NCI-H526 treated with DMSO at 0.1 percent for 48 hours (cell line): ENCODE measurements at places on chromosomes 1 and 21.

DNA sequence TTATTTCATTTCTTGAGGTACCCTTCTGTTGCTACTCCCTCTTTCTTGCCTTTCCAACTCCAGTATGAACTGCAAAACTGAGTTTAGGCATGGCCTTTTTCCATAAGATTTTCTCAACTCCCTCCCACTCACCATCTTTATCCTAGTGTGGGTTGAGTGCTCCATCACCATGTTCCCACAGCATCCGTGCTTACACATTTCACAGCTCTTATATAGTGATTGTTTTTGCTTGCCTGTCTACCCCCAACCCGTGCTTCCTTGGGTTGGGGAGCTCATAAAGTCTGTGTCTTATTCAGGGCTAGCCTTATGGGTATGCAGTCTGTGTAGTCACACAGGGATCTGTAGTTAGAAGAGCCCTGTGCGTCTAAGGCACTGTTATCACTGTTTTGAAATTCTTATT lies 68.2 kb upstream of the CCDC190 start:
- no peak for DNase-seq

DNA sequence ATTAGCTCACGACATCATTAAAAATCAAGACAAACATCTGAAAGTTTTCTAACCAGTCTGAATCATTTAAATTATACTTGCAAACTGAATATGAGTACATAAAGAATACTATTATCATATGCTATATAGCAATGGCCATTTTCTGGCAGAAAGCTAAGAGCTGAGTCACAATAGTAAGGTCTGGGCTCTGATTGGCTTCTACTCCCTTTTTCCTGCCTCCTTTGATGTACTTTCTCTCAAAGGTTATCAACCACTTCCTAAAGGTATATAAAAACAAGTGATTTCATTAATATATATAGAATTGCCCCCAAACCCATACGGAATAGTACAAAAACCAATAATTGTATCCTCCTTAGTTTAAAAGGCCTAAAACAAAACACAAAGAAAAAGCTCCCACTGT lies 7.0 kb downstream of the KCNA3 start:
- no peak for DNase-seq

- no peak for DNase-seq
Measured at GRCh38 chr1:223374064-223374610, 10.2 kb upstream of the SUSD4 start.

DNA sequence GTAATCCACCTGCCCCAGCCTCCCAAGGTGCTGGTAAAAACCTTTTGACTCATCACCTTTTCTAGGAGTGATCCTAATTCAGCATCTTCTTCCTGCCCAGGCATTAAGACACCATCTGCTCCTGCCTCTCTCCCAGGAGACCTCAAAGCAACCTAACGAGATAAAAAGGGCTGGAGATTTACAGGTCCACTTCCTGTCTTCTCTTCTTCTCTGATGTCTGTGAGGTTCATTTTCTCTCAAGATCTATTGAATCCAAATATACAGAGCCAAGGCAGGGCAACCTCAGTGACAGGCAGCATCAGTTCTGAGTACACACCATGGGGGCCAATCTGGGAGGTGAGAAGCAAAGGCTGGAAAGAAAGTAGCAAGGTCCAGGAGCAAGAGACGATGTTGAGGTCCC lies 219.4 kb downstream of the SETD4 start:
- no peak for DNase-seq

GRCh38 chr1:174988986-174989385 lies 10.8 kb upstream of the CACYBP start:
- no peak for DNase-seq

DNA sequence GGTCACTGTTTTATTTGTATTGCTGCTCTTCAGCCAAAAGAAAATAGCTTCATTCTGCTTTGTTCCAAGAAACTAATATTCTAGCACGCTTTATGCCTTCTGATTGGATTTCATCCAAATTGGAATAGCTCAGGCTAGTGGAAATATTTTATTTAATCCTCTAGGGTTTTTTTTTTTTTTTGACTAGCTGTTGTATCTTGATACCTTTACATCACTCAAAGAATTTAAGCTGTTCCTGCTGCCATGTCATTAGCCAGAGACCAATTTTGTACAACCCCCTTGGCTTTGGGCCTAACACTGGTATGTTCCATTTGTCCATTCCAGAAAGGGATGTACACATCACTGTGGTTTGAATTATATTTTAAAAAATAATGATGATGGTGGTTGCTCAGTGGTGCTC lies 103.0 kb downstream of the DISC1 start:
- DNase-seq: no peak

DNA sequence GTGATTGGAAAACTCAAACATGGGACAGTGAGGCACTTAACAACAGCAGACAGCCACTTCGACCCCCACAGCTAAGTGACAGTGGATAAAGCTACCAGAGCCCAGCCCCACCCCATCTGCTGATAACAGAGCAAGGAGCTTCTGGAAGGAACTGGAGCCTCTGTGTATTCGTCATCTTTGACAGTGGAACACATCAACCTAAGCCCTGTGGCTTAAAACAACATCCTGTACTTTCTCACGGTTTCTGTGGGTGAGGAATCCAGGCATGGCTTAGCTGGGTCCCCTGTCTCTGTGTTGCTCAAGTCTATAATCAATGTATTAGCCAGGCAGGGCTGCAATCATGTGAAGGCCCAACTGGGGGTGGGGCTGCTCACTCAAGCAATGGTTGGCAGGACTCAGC lies 18.4 kb upstream of the SIPA1L2 start:
- no peak for DNase-seq

GRCh38 chr1:246794828-246795671 lies 70.8 kb downstream of the SCCPDH start:
- DNase-seq: no peak

DNA sequence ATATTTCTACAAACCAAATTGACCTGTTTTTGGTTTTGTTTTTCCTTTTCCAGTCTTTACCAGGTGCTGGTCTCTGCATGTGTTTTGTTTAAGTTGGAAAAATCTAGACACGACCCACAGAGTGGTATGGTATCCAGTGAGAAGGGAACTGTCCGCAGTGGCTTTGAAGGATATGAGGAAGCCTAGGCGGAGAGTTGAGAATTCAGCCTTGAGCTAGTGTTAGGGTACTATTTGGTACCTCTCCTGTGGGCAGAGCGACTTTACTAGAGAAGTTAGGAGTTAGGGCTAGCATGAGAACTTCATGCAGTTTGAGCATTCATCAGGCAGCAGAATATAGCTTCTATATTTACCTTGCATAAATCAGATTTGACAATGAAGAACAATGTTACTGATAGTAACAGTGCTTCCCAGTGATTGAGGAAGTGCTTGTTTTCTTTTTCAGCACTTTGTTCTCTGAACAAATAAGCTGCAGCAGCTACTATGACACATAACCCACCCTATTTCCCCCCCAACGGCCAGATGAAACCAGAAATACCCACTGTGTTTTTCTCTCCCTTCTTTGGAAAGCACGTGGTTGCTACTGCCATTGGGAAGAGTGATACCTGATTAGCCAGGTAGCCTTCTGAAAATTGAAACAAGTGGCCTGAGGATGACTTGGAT lies 19.0 kb downstream of the MRPS6 start:
- DNase-seq: no peak

GRCh38 chr1:117967477-117967876 lies 37.9 kb downstream of the WDR3 start:
- no peak for DNase-seq

- DNase-seq: no peak
Measured at GRCh38 chr1:53627666-53628065, 111.3 kb downstream of the GLIS1 start.

GRCh38 chr1:153415850-153416570 lies at the start of gene S100A7A:
S100A7A (plus strand) TSS chr1:153416520; CDS start chr1:153418083, 1,563 bp downstream.
- DNase-seq: no peak

- DNase-seq: no peak
Measured at GRCh38 chr1:201013991-201014815, 9.3 kb downstream of the KIF21B start.

GRCh38 chr1:5597991-5598823 lies 394.0 kb downstream of the NPHP4 start:
- DNase-seq: no peak

DNA sequence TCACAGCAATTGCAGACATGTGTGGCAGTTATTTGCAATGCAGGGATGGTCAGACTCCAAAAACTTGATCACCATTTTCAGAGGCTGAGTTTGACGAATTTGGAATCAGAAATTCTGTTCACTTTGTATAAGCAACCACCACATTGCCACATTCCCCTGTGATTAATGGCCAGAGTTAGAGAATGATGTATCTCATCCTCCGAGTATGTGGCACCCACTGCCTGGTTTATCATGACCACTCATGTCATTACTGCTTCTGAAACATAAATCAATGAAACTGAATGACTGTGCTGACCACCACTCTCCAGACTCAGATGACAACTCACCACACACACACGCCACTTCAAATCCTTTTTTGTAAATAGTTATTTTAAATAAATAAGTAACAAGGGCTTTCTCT lies 66.6 kb upstream of the CACHD1 start:
- no peak for DNase-seq

DNA sequence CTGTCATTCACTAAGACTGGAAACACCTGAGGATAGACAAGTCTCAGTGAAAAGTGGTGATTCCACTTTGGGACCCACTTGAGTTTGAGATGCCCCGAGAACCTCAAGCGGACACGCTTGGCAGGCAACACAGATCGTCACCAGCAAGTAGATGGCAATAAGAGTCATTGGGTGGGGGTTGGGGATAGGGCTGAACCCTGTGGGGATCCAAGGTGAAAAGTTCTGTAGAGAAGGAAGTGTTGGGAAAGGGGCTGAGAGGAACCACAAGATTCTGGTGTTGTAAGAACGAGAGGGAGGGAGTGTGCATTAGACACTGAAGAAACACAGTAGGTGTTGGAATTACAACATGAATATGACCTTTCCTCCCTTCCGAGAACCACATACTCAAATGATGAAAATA lies 45.4 kb upstream of the TDRD10 start:
- DNase-seq: no peak

- no peak for DNase-seq
Measured at GRCh38 chr1:20721117-20722061, 3.6 kb upstream of the KIF17 start.

DNA sequence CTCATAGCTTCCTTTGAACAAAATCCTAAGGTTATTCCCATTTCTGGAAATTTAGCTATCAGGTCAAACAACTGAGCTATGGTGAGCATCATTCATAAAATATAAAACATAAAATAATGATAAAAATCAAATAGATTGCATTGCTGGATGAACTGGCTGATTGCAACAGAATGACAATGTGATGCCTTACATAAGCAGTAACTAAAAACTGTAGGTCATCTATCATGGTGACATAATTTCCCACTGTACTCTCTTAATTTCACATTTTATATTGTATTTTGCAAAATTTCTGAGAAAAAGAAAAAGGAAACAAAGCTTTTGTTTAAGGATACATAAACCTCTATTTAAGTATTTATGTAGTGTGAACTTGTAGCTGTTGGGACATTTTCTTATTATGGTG lies 4.6 kb downstream of the PTGER3 start:
- DNase-seq: no peak

GRCh38 chr1:77025599-77025998 lies 158.3 kb downstream of the ST6GALNAC5 start:
- no peak for DNase-seq

DNA sequence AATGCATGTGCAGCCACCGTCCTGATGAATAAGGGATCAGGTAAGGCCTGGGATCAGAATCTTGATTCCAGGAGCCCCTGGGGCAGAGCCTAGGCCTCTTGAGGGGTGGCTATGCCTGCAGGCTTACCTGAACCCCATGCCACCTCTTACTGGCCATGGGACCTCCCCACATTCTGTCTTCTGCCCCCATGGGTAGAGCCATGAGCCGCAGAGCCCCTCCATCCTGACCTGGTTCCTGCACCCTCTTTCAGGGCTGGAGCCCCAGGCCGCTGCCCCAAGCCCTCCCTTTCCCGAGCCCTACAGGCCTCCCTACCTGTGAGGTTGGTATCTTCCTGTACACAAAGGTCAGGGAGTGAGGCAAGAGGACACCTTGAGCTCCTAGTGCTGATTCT lies 120.8 kb downstream of the DMRTB1 start:
- DNase-seq: no peak

GRCh38 chr1:19101244-19101643 lies 108.8 kb downstream of the UBR4 start:
- DNase-seq: no peak

- no peak for DNase-seq
Measured at GRCh38 chr1:192557841-192558595, 17.6 kb upstream of the RGS1 start.

DNA sequence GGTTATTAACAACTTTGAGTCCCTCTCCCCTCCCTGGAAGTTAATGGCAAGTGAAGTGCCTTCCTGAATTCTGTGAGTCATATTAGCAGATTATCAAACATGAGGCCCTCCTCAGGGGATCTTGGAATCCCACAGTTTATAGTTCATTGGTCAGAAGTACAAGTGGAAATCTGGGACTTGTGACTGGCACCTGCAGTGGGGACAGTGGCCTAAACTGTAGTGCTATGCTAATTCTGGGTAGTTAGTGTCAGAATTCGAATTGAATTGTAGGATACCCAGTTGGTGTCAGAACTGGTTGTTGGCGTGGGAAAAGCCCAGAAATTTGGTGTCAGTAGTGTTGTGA lies 26.2 kb downstream of the ZYG11B start:
- DNase-seq: no peak

DNA sequence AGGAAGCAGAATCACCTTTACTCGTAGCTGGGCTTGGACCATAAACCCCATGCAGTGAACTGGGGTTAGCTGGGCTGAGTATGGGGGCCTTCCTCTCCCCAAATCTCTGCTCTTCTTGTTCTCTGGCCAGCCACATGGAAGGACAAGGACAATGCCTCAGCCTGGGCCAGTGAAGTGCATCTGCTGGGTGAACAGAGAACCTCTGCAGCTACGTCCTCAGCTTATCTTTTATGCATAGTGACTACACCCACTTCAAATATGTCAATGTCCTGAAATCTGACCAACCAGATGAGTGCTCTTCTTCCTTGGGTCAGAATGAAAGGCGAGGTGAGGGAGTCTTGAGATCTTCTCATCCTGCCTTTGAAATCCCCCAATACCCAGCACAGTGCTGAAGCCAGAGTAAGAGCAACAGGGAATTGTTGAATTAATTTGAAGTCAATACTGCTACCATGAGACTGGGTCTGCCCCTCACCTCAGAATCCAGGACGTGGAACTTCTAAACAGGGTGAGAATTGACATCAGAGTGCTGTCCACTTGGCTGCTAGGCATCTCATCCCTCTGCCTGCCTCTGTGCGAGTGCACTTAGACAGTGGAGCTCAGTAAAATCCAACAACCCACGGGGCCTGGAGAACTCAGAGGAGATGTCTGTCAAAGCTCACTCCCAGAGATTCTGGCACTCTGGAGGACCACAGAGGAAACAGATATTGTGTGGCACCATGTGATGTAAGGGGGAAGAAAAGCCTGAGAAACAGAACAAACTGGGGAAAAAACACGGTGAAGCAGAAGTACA lies 99.0 kb downstream of the IER5 start:
- DNase-seq: no peak

- no peak for DNase-seq
Measured at GRCh38 chr1:103220631-103221041, 112.3 kb upstream of the COL11A1 start.
